ENCODE measurements at places on chromosomes 13 and 19.

DNA sequence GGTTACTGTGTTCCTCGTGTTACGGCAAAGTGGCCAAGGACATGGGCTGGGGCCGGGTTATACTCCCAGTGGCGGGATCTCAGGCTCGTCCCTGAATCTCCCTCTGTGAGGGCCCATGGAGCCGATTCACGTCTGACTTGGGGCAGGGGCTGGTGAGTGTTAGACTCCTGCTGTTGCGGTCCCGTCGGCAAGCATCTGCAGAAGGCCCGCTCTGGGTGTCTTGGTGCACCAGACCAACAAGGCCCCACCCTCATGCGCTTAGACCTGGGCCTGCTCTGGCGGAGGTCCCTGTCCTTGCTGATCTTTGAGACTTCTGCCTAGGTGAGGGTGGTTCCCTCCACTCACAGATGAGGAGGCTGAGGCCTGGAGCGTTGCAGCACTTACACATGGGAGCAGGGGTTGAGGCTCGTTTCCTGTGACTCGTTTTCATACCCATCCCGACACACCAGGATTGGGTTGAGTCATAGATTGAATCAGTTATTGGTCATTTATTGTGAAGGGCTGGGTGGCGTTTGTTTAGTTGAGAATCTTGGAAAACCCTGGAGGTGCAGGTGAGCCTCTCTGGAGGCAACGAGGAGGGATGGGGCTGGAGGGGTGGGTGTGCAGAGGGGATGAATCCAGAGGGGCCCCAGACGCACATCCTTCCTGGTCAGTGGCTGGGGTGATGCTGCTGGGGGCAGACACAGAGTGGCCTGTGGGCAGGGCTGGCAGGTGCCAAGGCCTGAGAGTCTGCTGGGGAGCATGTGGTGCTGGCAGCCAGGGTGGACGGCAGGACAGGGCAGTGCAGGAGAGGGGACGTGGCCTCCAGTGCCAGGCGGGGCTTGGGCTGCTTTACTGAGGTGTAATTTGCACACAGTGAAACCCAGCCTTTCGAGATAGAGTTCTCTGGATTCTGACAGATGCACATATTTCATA lies 4.6 kb downstream of the EPN1 start:
- DNase-seq: no peak

- DNase-seq: peak; percentile 22
Measured at GRCh38 chr13:110340812-110341444, 33.8 kb downstream of the COL4A2 start.

- DNase-seq: no peak
Measured at GRCh38 chr13:31998131-31998530, 33.4 kb upstream of the FRY start.

GRCh38 chr13:45786293-45786920 lies 65.1 kb downstream of the SIAH3 start:
- no peak for DNase-seq

- no peak for DNase-seq
Measured at GRCh38 chr13:83503424-83503823, 378.9 kb downstream of the SLITRK1 start.

- DNase-seq: no peak
Measured at GRCh38 chr19:38596057-38596981, 21.4 kb downstream of the MAP4K1 start.

DNA sequence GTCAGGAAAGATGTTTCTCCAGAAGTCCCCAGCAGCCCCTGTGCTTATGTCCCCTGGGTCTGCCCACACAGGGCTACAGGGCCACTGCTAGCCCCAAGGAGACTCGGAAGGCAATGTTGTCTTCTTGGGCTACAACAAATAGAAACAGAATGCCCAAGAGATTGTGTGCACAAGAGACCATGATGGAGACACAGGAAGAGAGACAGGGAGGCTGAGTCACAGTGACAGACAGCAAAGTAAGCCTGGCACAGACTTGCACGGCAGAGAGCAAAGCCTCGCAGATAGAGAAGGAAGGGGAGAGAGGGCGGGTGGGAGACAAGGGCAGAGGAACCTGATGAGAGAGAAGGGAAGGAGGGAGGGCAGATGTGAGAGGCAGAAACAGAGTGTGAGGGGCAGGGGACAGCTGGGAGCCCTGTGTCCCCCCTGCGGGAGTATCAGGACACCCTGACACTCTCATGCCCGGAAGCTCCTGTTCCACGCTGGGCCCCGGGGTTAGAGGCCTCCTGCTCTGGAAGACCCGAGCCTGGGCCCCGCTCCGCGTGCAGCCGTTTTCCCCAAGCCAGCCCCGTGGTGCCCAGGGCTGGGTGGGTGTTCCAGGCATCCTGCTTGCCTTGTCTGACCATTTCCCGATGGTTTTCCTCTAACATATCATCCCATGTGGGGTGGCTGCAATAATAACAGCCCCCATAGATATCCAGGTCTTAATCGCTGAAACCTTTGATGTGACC lies 2.7 kb upstream of the PLA2G4C start:
- no peak for DNase-seq

DNA sequence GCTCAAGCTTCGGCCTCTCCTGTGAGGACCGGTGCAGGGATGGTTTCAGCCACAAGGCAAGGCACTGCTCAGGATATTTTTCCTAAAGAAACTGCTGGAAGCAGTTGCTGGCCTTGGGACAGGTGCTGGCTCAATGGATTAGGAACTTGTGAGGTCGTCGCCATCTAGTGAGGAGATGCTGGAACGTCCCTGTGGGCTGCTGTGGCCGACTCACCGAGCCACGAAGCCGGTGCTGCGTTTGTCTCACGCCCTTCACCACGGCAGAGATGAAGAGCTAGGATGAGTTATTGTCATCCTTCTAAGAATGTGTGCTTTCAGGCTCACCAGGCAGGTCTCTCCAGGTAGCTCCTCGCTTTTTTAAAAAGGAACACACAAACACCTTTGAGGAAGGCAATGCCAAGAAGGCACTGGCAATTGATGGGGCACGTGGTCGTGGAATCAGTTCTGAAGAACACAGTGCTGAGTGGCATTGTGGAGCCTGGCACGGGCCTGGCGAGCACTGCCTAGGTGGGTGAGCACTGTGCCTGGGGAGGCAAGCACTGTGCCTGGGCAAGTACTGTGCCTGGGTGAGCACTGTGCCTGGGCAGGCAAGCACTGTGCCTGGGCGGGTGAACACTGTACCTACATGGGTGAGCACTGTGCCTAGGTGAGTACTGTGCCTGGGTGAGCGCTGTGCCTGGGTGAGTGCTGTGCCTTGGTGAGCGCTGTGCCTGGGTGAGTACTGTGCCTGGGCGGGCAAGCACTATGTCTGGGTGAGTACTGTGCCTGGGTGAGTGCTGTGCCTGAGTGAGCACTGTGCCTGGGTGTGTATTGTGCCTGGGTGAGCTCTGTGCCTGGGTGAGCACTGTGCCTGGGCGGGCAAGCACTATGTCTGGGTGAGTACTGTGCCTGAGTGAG lies 140.4 kb downstream of the TEX29 start:
- no peak for DNase-seq

GRCh38 chr13:75091718-75092117 lies 390.3 kb downstream of the TBC1D4 start:
- no peak for DNase-seq

DNA sequence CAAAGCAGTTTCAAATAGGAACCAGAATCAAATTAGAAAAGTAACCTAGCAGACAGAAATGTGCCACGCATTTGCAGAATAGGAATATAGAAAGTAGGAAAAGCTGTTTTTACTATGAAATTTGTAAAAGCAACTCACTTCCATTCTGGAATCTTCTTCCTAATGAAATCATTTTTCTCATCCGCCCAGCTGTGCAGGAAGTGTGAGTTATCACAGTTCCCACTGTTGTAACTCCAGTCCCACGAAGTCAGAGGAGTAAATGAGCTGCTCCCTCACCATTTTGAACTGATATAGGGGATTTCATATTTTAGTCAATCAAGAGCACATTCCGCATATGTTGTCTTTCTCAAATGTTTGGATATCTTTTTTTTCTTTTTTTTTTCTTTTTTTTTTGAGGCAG lies 230.8 kb downstream of the TBC1D4 start:
- DNase-seq: no peak

DNA sequence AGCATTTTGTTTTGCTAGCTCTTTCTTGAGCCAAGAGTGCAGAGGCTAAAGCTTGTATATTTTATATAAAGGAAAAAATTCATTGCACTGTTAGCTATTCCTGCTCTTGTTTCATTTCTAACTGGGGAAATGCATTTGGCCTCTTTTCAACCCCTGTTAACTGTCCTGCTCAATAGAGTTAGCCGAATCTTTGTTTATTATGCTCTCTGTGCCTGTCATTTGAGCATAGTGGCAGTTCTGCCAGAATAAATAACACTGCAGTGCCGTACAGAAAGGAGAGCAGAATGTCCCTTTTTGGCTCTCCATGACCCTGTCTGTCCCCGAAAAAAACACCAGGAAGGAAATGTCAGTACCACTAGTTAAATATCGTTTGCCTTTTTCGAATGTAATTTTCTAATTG lies 350.8 kb downstream of the MYO16 start:
- no peak for DNase-seq

- no peak for DNase-seq
Measured at GRCh38 chr13:96958286-96958891, 35.9 kb downstream of the OXGR1 start.

GRCh38 chr19:54677217-54677616 lies 14.4 kb downstream of the LILRB4 start:
- no peak for DNase-seq

DNA sequence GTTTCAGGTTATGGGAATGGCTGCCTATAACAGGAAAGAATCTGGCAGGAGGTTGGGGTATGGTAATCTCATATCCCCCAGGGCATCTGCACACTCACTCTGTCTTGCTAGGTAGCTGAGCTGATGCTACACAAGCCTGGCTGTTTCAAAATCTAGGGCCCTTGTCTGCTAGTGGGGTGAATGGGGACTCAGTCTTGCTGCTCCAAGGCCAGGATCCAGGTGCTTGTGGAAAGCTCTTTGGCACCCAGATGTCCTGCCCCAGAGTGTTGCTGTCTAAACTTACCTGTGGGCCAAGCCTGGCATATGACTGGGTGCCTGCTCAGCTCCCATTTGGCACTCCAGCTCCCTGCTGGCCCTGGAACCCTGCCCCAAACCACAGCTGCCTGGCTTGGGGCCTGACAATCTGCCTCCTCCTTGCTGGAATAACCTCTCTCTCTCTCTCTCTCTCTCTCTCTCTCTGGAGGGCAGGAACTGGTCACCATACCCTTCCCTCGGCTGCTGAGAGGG lies 158.1 kb upstream of the TSC22D1 start:
- DNase-seq: no peak

DNA sequence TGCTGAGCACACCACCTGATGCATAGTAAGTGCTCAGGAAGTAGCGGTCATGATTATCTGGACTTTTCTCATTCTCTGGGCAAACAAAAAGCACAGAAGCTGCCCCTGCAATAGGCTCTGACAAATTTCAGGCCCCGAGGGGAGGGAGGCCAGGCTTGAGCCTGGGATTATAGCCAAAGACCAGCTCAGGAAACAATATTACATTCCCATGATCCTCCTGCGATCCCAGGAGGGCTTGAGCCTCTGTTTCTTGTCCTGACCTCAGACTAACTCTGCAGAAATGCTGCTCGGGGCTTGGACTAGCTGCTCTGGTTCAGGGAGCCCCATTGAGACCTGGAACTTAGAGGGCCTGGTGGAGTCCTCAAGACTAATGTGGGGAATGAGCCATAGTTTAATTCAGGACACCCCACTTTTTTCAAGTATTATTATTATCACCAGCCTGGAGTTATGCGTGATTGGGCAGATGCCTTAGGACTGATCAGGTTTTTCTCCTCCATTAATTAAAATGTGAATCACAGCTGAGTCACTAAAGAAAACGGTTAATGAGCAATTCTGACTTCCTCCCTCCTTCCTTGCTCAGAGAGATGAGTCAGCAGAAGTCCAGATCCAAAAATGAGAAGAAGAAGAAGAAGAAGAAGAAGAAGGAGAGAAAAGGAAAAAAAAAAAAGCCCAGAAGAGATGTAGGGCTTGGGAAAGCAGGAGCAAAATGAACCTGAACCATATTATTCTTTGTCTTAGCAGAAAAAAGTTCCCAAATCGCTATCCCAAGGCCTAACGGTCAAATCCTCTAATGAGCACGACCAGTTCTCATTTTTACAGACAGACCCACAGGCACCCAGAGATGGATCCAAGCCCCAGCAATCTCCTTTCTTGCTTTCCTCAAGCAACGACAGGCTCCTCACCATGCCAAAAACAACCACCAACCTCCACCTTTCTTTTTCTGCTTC lies 107.2 kb downstream of the CACNA1A start:
- no peak for DNase-seq

- no peak for DNase-seq
Measured at GRCh38 chr19:33798681-33799111, 2.0 kb downstream of the KCTD15 start.

DNA sequence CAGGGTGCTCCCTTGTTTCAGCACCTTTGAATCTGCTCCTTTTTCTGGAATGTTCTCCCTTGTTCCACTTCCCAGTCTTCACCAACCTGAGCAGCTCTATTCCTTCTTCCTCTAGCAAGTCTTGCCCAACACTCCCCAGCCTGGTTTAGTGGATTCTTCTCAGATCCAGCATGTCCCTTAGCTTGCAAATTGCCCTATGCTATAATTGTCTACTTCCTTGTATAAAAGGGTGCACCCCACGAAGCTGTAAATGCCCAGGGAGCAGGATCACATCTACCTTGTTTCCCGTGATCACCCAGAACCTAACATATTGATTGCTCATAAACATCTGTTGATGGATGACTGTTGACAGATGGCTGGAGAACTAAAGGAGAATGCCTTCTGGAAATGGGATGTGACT lies 93.2 kb upstream of the C1QTNF9B start:
- no peak for DNase-seq

Data from stimulated activated naive B cell treated with anti-CD40 and anti-IgM and Interleukin-4, amounts not matched to agents 10 μg/mL and 1 μg/mL and 100 μg/mL, for 72 hours (primary cell).